Effector memory CD4-positive, alpha-beta T cell (primary cell): ENCODE measurements at places on chromosomes 7 and 10.

DNA sequence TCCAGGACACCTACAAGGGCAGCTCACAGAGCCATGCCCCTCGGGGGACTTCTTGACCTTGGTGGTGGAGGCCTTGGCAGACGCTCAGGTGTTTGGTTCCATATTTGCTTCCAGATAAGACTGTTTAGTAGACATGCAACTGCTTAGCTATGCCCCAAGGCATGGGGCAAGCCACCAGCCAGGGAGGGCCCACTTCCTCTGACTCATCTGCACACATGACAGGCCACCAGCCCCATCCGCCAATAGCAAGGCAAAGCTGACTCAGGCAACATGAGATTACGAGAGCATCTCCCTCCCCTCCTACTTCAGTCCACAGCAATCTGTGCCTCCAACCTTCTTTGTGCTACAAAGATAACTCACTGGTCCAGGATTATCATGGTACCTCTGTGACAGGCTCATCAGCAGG, 54.9 kb downstream of the KCNMA1 start:
- no peak for DNase-seq

DNA sequence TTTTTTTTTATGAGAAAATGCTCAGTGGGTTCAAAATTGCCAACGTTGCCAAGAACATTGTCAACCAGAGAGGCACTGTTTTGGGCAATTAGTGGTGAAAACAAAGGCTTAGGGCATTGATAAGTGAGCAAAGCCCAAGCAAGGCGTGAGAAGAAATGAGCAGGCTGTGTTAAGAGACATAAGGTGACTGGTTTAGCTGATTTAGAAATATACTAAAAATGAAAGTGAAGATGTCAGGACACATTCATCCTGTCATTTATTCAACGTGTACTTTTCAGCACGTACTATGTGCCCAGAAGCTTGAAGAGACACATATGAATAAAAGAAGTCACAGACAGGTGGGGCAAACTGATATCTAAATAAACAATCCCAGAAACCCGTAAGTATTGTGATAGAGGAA, 31.8 kb downstream of the AOAH start:
- DNase-seq = no peak

GRCh38 chr10:17831896-17832295, 22.7 kb downstream of the MRC1 start:
- DNase-seq = no peak

GRCh38 chr10:89295597-89295996, 6.2 kb upstream of the IFIT2 start:
- DNase-seq = no peak

- DNase-seq = peak; percentile 33
Measured at GRCh38 chr7:30285536-30286284, 1.3 kb downstream of the ZNRF2 start.
